ENCODE measurements at places on chromosomes 5 and 9.

GRCh38 chr5:164300295-164300694, 794.9 kb downstream of the MAT2B start:
- DNase-seq = no peak

DNA sequence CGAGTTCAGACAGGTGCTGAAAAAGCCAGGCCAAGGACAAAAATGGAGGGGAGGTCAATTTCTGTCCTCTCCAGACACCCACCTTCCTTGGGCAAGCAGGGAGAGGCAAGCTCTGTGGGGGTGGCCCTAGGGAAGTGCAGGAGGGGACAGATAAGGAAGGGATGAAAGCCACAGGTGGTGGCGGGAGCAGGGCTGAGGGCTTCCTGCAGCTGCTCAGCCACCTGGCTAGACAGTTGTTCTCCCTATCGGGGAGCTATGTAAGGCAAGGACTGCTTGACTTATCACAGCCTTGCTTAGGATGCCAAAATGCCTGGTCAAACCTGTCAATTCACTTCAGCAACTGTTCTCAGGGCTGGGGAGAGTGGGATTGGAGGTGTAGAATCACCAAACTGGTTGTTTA, 266.1 kb downstream of the ZSWIM6 start:
- no peak for DNase-seq

- no peak for DNase-seq
These were observed 1.1 kb upstream of the KIAA1958 start for GRCh38 chr9:112485574-112485973.

GRCh38 chr5:79505138-79505537, 8.8 kb downstream of the HOMER1 start:
- DNase-seq = no peak

DNA sequence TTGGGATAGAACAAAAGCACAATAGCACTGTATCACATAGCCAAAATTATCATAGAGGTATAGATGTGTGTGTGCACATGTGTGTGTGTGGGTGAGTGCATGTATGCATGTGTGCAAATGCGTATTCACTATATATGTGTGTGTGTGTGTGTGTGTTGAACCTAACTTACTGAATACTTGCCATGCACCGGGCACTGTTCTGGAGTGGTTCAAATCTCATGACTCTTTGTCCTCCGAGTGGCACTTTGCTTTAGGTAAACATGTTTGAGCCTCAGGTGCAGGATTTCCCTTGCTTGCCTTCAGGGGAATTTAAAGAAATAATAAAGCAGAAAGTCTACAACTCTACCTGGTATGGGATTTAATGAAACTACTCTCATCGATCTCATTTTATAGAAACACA, 183.5 kb upstream of the GDNF start:
- DNase-seq = no peak

- DNase-seq = peak; percentile 15
These were observed 148.5 kb upstream of the GRAMD2B start for GRCh38 chr5:126274763-126275125.

Data from COR-L47 (cell line).